Osteocyte (in vitro differentiated cells): ENCODE measurements at places on chromosomes 4 and X. TPM values are rescaled to one million over a fixed set of nuclear protein-coding genes. Genes with fewer than 3 reads are reported as not detected.

ARR3 gene
- total RNA-seq: not detected in 2 replicates

CHRDL1 gene
- total RNA-seq: 0.32 and 0.63 TPM in 2 replicates

CFAP47 gene
- total RNA-seq: not detected in 2 replicates

TCEAL2 gene
- total RNA-seq: not detected in 2 replicates

NPY2R gene
- not detected in 2 replicates for total RNA-seq

DRP2 gene
- total RNA-seq: 0.05 TPM in 1 of 2 replicates, not detected in the other

CCNQ gene
- total RNA-seq: 16.0 and 18.8 TPM in 2 replicates

SYNPO2 gene
- total RNA-seq: 3.2 and 4.1 TPM in 2 replicates

PITX2 gene
- total RNA-seq: not detected in 2 replicates

TLL1 gene
- total RNA-seq: 39.2 and 39.7 TPM in 2 replicates

EXOC1 gene
- 31.8 and 33.3 TPM in 2 replicates for total RNA-seq

CPEB2 gene
- total RNA-seq: 60.0 and 65.7 TPM in 2 replicates

CCNA2 gene
- 9.6 and 10.6 TPM in 2 replicates for total RNA-seq

CT55 gene
- not detected in 2 replicates for total RNA-seq

SLC7A11 gene
- total RNA-seq: 26.5 and 29.1 TPM in 2 replicates

NDST3 gene
- total RNA-seq: 3.2 and 3.6 TPM in 2 replicates

XK gene
- total RNA-seq: not detected in 2 replicates

HMX1 gene
- total RNA-seq: 3.2 and 3.5 TPM in 2 replicates

CSAG2 gene
- not detected in 2 replicates for total RNA-seq

LGI2 gene
- 0.08 TPM in 1 of 2 replicates, not detected in the other for total RNA-seq

ZCCHC12 gene
- 0.16 TPM in 1 of 2 replicates, not detected in the other for total RNA-seq

MND1 gene
- total RNA-seq: 0.91 and 1.8 TPM in 2 replicates

SMIM10 gene
- total RNA-seq: 3.2 and 3.3 TPM in 2 replicates

ZNF595 gene
- 5.0 and 5.8 TPM in 2 replicates for total RNA-seq

STPG2 gene
- total RNA-seq: not detected in 2 replicates

TMPRSS11A gene
- total RNA-seq: not detected in 2 replicates

ALPK1 gene
- total RNA-seq: 8.3 and 9.1 TPM in 2 replicates

FAM149A gene
- 2.0 and 2.3 TPM in 2 replicates for total RNA-seq

SSX2 gene
- not detected in 2 replicates for total RNA-seq

KLB gene
- not detected in 2 replicates for total RNA-seq

STS gene
- total RNA-seq: 13.3 and 13.5 TPM in 2 replicates

ARHGAP36 gene
- total RNA-seq: not detected in 2 replicates

HELQ gene
- total RNA-seq: 18.4 and 19.9 TPM in 2 replicates

CSAG3 gene
- not detected in 2 replicates for total RNA-seq

CFAP99 gene
- not detected in 2 replicates for total RNA-seq

VCX2 gene
- not detected in 2 replicates for total RNA-seq

CTAG1B gene
- not detected in 2 replicates for total RNA-seq

SLC9B2 gene
- total RNA-seq: 19.9 and 21.6 TPM in 2 replicates

RS1 gene
- total RNA-seq: not detected in 2 replicates

VCX gene
- not detected in 2 replicates for total RNA-seq

TKTL2 gene
- not detected in 2 replicates for total RNA-seq

RIBC1 gene
- total RNA-seq: 0.47 and 0.59 TPM in 2 replicates

MTNR1A gene
- not detected in 2 replicates for total RNA-seq
